ENCODE measurements at places on chromosomes 6 and 20.
A peak's percentile ranks its signal among the peaks of the same experiment; 100 is the strongest.

DNA sequence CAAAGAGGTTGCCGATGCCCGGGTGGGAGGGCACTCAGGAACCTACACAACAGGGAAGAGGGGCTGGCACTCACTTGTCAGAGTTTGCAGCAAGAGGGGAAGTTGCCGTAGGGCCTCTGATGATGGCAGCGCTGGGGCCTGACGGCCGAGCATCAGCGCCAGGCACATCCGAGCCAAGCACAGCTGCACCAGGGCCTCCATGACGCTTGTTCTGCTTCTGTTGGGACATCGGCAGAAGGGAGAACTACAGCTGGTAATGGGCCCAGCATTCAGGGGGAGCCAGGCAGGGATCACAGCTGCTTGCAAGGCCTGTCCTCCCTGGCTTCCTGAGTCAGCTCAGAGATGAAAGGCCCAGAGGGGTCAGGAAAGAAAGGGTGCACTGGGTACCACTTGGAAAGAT is 367.7 kb downstream of the CDH4 start:
- DNase-seq, result no peak

DNA sequence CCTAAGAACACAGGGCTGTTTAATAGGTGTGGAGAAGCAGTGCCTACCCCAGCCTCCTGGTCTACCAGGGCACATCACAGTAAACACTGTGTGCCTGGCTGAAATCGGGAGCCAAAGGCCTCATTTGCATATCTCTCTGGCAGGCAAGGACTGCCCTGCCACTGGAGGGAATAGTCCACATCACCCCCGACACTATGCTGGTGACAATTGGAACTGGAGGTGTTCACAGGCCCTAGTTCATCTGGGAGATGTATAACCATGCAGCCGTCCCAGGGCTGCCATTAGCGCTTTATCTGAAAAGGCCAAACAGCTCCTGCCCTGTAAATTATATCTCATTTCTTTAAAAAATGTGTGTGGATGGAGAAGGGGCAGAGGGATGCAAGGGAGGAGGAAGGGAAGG is 150.3 kb downstream of the LINC00237 start:
- DNase-seq, result no peak

GRCh38 chr6:145685932-145686331 is 49.4 kb downstream of the EPM2A start:
- no peak for DNase-seq

DNA sequence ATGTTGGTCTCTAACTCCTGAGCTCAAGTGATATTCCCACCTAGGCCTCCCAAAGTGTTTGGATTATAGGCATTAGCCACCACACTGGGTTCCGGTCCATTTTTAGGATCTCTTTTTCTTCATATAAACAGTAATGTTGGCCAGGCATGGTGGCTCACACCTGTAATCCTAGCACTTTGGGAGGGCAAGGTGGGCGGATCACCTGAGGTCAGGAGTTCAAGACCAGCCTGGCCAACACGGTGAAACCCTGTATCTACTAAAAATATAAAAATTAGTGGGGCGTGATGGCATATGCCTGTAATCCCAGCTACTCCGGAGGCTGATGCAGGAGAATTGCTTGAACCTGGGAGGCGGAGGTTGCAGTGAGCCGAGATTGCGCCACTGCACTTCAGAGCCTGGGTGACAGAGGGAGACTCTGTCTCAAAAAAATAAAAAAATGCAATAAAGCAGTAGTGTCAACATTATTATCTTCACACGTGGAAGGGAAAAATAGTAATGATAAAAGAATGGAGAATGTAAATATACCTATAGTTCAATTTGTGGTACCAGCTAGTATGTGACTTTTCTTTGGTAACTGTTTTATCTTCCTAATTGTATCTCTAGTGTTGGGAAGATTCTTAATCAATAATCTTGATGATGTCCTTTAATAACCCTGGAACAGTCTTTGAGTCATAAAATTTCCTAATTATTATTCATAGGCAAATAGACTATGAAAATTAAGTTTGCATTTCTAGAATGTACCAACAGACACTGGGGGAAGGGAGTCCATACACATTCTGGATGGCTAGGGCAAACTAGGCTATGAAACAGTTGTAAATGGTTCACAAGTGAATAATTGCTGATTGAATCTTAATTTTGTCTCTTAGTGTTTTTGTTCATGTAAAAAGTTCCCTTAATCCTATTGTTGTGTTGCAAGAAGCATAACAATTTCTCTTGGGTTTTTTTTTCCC is 3.6 kb downstream of the PARD6B start:
- DNase-seq, result no peak

- DNase-seq, result no peak
Observed at GRCh38 chr6:137772541-137773250, 94.4 kb upstream of the TNFAIP3 start.

- DNase-seq, result no peak
Observed at GRCh38 chr6:138382498-138383265, 5.0 kb downstream of the SMIM28 start.

- no peak for DNase-seq
Observed at GRCh38 chr6:105191351-105191750, 11.5 kb upstream of the POPDC3 start.

- DNase-seq, result no peak
Observed at GRCh38 chr6:160065200-160065599, 56.4 kb upstream of the SLC22A1 start.

GRCh38 chr20:1108437-1108920 is 9.9 kb upstream of the PSMF1 start:
- DNase-seq, result no peak

DNA sequence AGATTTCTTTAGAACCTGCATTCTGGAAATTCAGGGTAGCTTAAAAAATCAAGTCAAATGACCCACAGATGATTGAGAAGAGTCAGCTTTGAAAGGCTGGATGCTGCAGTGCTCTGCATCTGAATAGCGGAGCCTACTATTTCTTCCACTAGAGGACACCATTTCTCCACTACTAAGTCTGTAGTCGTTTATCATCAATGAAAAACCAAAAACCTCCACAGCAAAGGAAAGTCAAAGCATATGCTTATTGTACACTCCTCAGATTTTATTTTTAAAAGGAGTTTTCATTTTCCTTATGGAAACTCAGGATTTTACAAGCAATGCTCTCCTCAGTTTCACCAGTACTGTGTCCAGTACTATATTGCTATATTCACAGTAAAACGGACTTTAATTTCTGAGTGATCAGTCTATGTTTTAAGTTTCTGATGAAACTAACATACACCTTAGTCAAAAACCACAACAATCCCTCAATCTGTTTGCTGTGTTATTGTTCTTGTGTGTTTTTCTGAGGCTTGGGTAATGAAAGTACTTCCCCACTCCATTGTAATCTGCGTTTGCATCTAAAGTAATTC is 50.5 kb upstream of the ENPP5 start:
- peak; percentile 29 for DNase-seq

- DNase-seq, result no peak
Observed at GRCh38 chr6:20983961-20984360, 449.7 kb downstream of the CDKAL1 start.

GRCh38 chr6:8608737-8609136 is 173.4 kb upstream of the SLC35B3 start:
- no peak for DNase-seq

DNA sequence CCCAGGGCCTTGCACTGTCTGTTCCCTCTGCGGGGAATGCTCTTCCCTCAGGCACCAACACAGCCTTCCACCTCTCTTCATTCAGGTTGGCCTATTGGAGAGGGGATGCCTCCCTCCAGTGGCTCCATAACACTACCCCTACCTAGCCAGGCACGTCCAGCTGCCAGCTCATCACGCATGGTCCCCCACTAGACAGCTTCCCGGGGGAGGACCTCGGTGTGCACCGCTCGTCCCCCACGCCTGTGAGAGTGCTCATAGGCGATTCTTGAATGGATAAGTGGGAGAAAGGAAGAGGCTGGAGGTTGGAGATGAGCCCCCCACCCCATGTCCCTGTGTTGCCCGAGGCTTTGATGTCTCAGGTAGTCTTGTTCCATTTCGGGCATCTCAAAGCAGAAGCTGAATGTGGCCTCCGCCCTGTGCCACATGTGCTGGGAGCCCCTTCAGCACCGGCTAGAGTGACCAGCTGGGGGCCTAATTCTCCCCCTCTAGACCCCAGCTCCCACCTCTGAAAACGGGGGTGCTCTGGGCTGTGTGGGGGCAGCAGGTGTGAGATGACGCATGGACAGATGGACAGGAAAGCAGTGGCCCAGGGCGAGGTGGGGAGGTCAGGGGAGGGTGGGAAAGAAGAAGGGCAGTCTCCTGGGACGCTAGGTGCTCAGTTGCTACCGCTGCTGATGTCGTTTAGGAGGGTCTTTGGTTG is 333.0 kb downstream of the TAF4 start:
- no peak for DNase-seq

GRCh38 chr6:142669471-142670351 is 275.3 kb downstream of the HIVEP2 start:
- DNase-seq, result no peak
